Stimulated activated CD4-positive, alpha-beta T cell treated with anti-CD3 and anti-CD28 coated beads, Interleukin-1b, Interleukin-23, amount 100 ng/mL, for 1 hour (primary cell): ENCODE measurements at places on chromosomes 16 and 17.

- peak; percentile 99 for DNase-seq
These were observed 12.4 kb upstream of the GUCY2D start for GRCh38 chr17:7989781-7990655.

GRCh38 chr16:26724189-26724588 is 342.5 kb upstream of the C16orf82 start:
- no peak for DNase-seq

- DNase-seq: no peak
These were observed 6.7 kb upstream of the GSG1L start for GRCh38 chr16:28069971-28070794.

DNA sequence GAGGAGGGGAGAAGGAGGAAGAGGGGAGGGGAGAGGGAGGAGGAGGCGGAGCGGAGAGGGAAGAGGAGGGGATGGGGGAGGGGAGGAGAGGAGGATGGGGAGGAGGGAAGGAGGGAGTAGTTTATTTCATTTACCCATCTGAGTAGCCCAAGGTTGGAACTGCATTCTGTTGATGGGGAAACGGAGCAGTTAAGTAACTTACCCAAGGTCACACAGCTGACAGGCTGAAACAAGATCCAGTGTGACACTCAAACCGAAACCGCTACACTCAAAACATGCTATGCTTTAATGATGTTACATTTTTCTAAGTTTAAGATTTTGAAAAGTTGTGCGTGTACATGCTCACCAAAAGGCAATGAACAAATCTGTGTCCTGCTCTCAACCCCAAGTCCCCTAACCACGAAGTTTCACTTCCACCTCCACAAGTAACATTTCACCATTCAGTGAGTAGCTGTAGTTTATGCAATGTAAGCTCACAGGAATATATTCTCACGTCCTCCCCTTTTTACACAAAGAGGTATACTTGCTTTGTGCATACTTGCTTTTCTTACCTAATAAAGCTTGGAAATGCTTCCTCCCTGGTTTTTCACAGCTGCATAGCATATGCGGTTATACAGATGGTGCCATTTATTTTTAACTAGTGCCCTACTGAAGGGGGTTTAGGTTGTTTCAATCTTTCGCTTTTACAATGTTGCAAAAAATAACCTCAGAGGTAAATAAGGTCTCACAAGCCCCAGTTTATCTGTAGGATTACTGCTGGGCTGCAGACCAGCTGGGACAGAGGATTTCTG is 275.3 kb downstream of the PARN start:
- DNase-seq: no peak

GRCh38 chr16:81551821-81552304 is 107.3 kb downstream of the CMIP start:
- no peak for DNase-seq

GRCh38 chr17:31786796-31787481 is 72.1 kb downstream of the COPRS start:
- no peak for DNase-seq

GRCh38 chr17:78130437-78131101 is at the start of gene TMC8:
TMC8 (plus strand) TSS chr17:78130771; CDS start chr17:78131589, 818 bp downstream.
- DNase-seq: no peak

GRCh38 chr17:42895185-42895555 is 5.4 kb upstream of the G6PC1 start:
- no peak for DNase-seq

DNA sequence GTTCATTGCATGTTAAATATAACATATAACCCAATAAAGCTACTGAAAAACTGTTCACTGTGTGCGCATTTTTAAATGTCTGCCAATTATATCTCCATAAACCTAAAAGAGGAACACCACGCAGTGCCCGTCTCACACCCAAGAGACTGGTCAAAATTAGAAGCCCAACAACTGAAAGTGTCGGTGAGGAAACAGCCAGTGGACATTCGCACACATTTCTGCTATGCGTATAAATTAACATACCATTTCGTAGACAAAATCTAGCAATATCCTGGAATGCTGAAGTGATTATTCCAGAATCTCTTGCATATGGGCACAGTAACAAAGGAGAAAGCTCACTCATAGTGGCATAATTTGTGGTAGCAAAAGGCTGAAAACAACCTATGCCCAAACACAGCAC is 55.9 kb downstream of the CPPED1 start:
- DNase-seq: no peak

- DNase-seq: no peak
These were observed 16.3 kb downstream of the ITGAD start for GRCh38 chr16:31409433-31409832.

DNA sequence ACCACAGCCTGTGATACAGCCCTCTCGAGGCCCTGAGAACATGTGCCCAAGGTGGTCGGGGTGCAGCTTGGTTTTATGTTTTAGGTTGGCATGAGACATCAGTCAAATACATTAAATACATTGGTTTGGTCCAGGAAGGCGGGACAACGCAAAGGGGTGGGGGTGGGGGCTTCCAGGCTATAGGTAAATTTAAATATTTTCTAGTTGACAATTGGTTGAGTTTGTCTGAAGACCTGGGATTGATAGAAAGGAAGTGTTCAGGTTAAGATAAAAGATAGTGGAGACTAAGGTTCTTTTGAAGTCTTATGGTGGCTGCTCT is 1.2 kb upstream of the ZKSCAN2 start:
- DNase-seq: no peak

GRCh38 chr17:64448665-64449512 is at the start of gene MILR1:
MILR1 (plus strand) TSS chr17:64449115; CDS start chr17:64449169, 54 bp downstream.
- no peak for DNase-seq

- no peak for DNase-seq
These were observed 12.7 kb downstream of the FCSK start for GRCh38 chr16:70467113-70467512.

- no peak for DNase-seq
These were observed 43.9 kb downstream of the RAI1 start for GRCh38 chr17:17725011-17725751.

DNA sequence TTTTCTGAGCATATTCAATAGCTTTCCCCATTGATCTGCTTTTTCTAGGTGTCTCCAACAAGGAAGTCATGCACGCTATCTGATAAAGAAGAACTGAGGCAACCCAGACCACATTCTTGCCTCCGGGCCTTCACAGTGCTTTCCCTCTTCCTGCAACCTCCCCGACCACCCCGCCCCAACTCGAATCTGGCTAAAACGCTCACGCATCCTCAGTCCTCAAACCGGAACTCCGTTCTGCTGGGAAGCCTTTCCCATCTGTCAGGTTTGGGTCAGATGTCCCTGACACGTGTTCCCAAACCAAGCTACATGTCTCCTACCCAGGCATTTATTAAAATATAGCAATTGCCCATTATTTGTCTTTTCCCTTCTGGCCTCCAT is 112.7 kb downstream of the VPS53 start:
- DNase-seq: no peak

DNA sequence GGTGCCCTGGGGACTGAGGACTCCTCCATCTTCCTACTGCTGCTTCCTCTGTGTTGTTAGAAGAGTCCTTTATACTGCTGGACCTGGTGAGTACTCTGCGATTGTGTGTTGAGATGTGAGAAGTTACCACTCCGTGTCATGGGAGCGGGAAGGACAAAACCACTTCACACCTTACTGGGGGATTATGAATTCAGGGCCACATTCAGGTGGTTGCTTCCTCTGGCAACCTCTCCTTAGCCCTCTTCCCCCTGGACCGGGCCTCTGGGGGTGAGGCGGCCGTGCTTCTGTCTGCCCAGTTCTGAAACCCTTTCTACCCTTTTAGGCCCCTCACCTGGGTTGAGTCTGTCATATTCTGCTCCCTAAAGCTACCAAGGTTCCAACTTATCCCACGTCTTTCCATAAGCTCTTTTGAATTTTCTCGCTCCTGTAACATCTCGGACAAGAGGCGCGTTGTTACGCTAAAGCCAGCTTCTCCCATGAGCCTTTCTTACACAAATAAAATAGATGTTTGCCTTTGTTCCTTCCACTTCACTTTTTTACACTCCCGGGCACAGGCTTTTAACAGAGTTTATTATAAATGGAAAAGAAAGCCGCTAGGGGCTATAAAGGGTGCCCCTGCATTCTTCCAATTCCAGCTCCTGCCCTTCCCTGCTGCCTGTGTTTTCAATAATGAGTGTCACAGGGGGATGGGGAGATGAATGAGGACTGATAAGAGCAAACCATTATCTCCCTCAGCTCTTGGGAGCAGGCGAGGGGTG is 20.7 kb upstream of the CDH13 start:
- no peak for DNase-seq

DNA sequence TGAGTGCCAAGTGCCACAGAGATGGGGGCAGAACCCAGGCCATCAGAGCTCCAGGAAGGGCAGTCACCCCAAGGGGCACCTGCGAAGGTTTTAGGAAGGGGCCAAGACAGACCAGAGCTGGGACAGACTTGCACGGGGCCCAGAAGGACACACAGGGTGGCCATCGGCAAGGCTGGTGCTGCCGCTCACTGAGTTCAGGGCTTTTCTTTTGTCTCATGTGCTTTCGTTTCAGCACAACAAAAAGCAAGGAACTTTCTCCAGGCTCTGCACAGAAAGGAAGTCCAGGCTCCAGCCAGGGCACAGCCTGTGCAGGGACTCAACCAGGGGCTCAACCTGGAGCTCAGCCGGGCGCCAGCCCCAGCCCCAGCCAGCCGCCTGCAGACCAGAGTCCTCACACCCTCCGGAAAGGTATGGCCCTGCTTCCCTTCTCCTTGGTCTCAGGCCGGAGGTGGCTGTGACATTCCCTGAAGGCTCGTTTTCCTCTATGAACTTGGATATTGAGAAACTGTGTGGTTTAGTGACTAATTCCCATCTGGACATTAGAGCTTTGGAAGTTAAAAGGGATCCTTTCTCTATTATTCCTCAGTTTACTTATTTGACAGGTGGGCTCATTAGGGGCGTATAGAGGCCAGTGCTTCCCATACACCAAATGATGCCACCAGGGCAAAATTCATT is 37.9 kb downstream of the ELAC2 start:
- DNase-seq: no peak

- no peak for DNase-seq
These were observed 38.4 kb downstream of the CHD9NB start for GRCh38 chr16:53014287-53014686.

DNA sequence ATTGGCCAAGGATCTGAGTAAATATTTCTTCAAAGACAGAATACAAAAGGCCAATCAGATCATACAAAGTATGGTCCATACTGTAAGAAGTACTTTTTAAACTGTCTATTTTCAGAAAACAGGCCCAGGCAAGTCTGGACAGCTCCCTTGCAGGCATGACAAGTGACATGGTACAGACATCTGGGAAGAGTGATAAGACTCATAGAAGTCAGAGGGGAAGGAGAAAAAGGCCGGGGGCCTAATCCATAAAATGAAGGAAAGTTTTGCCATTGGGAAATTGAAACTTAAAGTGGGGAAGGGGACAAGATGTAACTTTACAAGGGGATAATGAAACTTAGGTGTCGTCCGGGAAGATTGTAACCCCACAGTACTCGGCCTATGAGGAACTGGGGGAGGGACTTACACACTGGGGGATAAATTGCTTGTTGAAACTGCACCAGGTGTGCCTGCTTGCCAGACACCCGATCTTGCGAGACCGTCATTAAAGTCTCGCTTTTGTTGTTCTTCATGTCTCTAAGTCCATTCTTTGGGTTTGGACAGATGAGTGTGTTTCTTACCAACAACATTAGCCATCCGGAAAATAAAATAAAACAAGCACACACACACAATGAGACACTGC is 684.0 kb downstream of the CDH11 start:
- DNase-seq: no peak
